SJSA1 (cell line): ENCODE measurements at places on chromosomes 12 and 14. TPM values are rescaled to one million over a fixed set of nuclear protein-coding genes. Genes with fewer than 3 reads are reported as not detected.
A peak's percentile ranks its signal among the peaks of the same experiment; 100 is the strongest.

- no peak for DNase-seq
These were observed 176.0 kb downstream of the CHST11 start for GRCh38 chr12:104632724-104633201.

GRCh38 chr12:30725739-30726138 lies 29.0 kb downstream of the CAPRIN2 start:
- DNase-seq, result peak; percentile 50

- peak; percentile 80 for DNase-seq
These were observed 126.1 kb downstream of the PELI2 start for GRCh38 chr14:56244138-56244789.

DNA sequence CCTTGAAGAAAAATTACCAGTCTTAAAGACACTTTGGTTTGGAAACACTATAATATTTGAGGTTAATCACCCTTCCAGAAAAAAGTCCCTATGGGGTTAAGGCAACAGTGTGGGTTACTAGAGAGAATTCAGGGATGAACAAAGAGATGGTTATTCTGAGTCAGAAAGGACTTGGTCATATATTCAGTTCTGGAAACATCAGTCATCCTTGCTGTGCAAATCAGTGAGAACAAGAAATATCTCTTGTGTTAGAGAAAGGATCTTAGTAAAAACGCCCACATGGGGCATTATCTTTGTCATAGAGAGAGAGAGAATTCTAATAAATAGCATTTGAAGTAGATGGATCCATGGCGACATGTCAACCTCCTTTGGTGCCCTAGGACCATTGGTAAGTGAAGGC lies 59.4 kb upstream of the E2F7 start:
- DNase-seq, result no peak

- no peak for DNase-seq
These were observed 335.6 kb downstream of the TMEM121 start for GRCh38 chr14:105861985-105862465.

GRCh38 chr12:81809829-81810595 lies 50.9 kb upstream of the PPFIA2 start:
- DNase-seq, result no peak

- DNase-seq, result no peak
These were observed 44.6 kb upstream of the NPFF start for GRCh38 chr12:53551889-53552291.

- no peak for DNase-seq
These were observed 78.8 kb downstream of the KCNC2 start for GRCh38 chr12:75130811-75131210.

GRCh38 chr14:71555654-71556559 lies 376.3 kb upstream of the RGS6 start:
- no peak for DNase-seq

GRCh38 chr12:89676930-89677329 lies 31.7 kb downstream of the ATP2B1 start:
- no peak for DNase-seq

- no peak for DNase-seq
These were observed 11.6 kb downstream of the TNS2 start for GRCh38 chr12:53061404-53062010.

GRCh38 chr12:122226366-122227125 lies 694 bp upstream of the DIABLO start:
- no peak for DNase-seq

Gene RBP5
- not detected in 2 replicates for total RNA-seq

DNA sequence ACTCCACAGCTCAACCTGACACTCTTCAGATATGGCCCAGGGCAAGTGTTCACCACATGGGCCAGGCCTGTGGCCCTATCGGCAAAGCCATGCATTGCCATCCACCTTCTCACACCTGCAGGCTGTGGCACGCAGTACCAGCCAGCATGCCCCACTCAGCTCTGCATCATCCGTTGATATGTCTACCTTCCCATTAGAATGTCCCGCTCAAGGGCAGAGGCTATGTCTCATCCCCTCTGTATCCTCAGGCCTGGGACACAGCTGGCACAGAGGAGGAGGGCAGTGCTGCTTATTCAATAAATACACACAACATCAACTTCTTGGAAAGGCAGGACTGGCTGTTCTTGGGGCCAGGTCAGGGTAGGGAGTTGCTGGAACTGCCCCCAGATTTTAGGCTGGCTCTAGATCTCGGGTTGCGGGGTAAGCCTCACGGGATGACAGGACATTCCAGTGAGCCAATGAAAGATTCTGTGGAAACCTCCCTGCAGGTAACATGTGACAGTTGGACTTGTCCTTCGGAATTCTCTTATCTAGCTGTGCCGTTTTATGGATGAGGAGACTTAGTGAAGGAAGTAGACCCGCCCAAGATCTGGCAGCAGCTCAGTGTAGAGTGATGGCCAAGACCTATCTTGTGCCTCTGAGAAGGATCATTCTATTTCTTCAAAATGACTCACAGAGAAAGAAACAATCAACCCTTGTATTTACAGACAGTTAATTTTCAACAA lies 25.6 kb downstream of the SYNE3 start:
- DNase-seq, result no peak

GRCh38 chr14:31895646-31896045 lies 181.5 kb upstream of the ARHGAP5 start:
- DNase-seq, result no peak

- DNase-seq, result no peak
These were observed 21.5 kb downstream of the USP44 start for GRCh38 chr12:95529693-95530225.

Gene DTX1
- not detected in 2 replicates for total RNA-seq

GRCh38 chr12:64631197-64631596 lies 20.9 kb downstream of the RASSF3 start:
- DNase-seq, result no peak

Gene REP15
- 0.94 and 1.1 TPM in 2 replicates for total RNA-seq

GRCh38 chr12:12899530-12900380 lies 8.4 kb downstream of the GPRC5A start:
- peak; percentile 78 for DNase-seq

Gene SLCO1B1
- total RNA-seq, result not detected in 2 replicates

DNA sequence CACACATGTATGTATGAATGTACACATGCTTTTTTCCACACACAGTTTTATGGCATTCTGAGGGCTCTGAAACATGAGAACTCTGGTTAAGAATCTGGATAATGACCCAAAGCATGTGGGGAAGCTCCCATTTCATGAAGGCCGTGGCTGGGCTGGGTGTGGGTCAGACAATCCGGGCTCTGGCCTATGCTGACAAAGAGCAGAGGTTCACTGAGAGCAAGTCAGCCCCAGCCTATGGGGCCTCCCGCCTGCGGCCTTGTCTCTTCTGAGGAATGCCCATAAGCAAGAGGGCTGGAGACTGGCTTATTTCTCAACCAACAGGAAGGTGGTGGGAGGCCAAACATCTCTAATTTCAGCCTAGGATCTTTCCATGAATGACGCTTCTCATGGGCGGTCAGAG lies 8.5 kb downstream of the MYH6 start:
- no peak for DNase-seq

Gene KRT2
- total RNA-seq, result not detected in 2 replicates

- DNase-seq, result no peak
These were observed 53.0 kb downstream of the SSH1 start for GRCh38 chr12:108804271-108804953.

Gene TMEM63C
- 0.66 TPM in 1 of 2 replicates, not detected in the other for total RNA-seq

Gene CACNA1C
- 6.1 and 17.0 TPM in 2 replicates for total RNA-seq

GRCh38 chr12:105212438-105212837 lies 23.5 kb downstream of the APPL2 start:
- DNase-seq, result peak; percentile 100

DNA sequence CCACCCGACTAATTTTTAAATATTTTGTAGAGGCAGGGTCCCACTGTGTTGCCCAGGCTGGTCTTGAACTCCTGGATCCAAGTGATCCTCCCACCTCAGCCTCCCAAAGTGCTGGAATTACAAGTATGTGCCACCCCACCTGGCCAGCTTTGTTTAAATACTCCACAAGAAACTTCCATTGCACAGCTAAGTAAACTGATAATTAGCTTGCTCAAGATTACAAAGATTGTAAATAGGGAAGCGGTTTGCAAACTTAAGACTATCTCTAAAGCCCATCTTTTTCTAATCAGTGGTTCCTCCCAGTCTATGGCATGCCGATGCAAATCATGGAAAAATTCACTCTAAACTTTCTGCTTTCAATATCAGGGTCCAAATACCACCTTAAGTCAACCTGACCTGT lies 9.7 kb downstream of the SLC7A8 start:
- no peak for DNase-seq

DNA sequence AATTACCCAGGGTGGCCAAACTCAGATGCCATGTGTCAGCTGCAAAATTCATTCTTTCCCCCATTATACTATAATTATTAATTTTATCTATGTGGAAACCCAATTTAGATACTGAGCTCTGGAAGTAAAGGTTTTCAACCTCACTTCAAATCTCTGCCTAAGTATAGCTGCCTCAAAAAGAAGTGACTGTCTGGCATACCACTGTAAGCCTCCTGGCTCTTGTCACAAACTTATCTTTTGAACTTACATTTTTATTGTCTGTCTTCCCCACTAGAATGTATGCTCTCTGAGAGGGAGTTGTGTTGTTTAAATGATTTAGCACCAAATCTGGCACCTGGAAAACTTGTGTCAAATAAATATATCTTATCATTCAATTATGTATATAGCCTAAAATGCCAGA lies 16.1 kb upstream of the PRICKLE1 start:
- DNase-seq, result no peak

- no peak for DNase-seq
These were observed 115.8 kb downstream of the GCH1 start for GRCh38 chr14:54786838-54787237.

DNA sequence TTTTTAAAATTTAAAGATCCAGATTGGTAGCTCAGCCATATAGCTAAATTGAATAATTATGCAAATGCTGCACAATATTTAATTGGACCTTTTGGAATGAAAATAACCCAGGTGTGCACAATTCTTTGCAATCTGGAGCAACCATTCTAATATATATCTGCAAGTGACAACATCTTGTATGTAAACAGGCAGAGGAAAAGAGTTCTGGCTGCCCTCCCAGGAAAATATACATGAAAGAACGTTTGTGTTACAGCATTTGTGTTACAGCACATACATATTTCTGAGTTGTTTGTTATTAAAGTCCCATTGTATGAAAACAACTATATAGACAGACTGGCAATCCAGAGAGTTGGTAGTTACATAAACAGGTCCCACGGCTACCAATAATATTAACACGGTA lies 377.5 kb downstream of the DIO2 start:
- DNase-seq, result no peak

Gene GPX2
- total RNA-seq, result not detected in 2 replicates

Gene PRR13
- total RNA-seq, result 44.7 and 80.1 TPM in 2 replicates

Gene PTGR2
- 2.9 and 3.9 TPM in 2 replicates for total RNA-seq
